ENCODE measurements at places on chromosomes 5 and 9. TPM values are rescaled to one million over a fixed set of nuclear protein-coding genes. Genes with fewer than 3 reads are reported as not detected.

The PCDHAC1 gene
- 12.2 TPM for total RNA-seq

The SGCD gene
- 10.6 TPM for total RNA-seq

The TRIM41 gene
- total RNA-seq, result 47.6 TPM

DNA sequence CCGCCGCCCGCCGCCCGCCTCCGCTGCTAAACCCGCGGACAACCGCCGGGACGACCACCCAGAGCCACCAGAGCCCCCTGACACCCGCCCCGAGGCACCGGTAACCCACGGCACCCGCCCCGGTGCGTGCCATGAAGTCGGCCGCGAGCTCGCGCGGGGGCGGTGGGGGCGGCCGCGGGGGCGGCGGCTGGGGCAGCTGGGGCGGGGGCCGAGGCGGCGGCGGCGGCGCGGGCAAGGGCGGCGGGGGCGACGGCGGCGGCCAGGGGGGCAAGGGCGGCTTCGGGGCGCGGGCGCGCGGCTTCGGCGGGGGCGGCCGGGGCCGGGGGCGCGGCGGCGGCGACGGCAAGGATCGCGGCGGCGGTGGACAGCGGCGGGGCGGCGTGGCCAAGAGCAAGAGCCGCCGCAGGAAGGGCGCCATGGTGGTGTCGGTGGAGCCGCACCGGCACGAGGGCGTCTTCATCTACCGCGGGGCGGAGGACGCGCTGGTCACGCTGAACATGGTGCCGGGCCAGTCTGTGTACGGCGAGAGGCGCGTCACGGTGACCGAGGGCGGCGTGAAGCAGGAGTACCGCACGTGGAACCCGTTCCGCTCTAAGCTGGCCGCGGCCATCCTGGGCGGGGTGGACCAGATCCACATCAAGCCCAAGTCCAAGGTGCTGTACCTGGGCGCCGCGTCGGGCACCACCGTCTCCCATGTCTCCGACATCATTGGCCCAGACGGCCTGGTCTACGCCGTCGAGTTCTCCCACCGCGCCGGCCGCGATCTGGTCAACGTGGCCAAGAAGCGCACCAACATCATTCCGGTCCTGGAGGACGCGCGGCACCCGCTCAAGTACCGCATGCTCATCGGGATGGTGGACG, 499 bp downstream of the FBLL1 start:
- DNase-seq, result no peak

GRCh38 chr5:176995896-176996767, 10.4 kb downstream of the UIMC1 start:
- DNase-seq, result no peak

- peak; percentile 8 for DNase-seq
These were observed 38.9 kb downstream of the AHRR start for GRCh38 chr5:360257-361027.

All from mucosa of gallbladder (tissue), 1 donor.